ENCODE measurements at places on chromosomes 4 and X.

GRCh38 chr4:133929531-133930239, 271.9 kb downstream of the PABPC4L start:
- DNase-seq: no peak

- DNase-seq: no peak
Measured at GRCh38 chr4:1092026-1092982, 21.1 kb downstream of the RNF212 start.

DNA sequence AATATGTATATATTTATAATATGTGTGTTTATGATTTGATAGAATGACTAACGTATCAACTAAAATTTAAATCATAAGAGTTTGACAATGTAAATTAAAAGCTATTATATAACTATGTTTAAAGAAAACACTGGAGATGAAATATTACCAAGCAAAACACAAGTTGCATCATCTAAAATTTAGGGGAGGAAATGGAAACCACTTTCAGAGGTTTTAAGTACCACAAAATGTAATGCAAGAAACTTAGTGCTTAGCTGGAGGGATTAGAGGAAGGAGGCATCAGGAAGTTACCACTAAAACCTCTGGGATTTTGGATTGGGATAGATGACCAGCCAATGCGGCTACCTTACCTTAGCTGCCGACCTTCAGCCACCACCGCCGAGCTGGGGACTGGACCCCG, 1192.1 kb upstream of the PRKX start:
- DNase-seq: peak; percentile 41

- peak; percentile 5 for DNase-seq
Measured at GRCh38 chr4:38581426-38582106, 82.4 kb upstream of the KLF3 start.

DNA sequence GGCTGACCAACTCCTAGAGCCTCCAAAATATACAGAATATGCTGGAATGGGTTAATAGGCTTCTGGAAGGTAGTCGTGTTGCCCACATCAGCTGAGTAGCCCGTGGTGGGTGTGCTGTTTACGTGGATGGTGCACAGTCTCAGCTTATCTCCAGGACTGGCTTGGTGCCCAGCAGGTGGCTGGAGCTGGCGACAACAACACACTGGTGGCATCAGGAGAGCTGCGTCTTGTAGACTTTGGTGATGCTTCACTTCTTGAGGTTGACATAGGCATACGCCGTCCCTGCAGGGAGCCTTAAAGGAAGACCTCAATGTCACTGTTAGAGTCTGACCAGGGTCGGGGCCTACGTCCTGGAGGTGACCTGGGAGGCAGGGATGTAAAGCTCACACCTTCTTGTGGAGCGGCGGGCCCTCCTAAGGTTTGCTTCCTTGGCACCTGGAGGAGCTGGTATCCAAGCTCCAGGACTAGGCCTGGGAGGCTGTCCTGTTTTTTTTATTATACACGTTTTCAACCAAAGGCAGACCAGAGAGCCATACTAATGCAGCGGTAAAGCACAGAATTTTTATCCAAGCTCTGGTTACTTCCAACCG, 26.5 kb upstream of the RBMX start:
- DNase-seq: no peak

DNA sequence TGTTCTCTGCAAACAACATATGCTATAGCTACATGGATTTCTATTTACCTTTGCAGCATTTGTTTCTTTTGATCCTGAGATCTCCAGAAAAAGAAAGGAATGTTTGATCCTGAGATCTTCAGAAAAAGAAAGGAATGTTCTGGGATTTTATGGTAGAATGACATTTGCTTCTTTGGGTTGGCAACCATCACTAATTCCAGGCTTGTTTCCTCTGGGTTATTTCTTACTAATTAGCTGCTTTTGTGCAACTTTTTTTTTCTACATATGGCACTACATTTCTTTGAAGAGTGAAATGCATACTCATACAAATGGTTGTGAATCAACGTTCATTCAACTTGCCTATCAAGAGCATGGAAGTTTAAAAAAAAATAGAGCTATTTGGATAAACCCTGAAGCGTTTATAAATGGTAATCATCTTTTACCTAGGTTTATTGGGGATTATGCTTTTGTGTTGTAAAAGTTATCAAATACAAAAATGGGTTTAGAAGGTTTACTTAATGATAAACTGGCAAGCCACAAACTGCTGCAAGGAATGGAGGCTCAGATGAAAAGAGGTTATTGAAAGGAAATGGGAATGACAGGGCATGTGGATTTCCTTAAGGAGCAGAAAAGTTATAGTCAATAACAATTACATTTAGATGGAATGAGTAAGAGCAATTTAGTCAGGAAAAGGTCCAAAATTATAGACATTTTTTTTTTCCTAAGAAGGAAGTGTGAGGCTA, 95.6 kb upstream of the PCDH18 start:
- DNase-seq: no peak

DNA sequence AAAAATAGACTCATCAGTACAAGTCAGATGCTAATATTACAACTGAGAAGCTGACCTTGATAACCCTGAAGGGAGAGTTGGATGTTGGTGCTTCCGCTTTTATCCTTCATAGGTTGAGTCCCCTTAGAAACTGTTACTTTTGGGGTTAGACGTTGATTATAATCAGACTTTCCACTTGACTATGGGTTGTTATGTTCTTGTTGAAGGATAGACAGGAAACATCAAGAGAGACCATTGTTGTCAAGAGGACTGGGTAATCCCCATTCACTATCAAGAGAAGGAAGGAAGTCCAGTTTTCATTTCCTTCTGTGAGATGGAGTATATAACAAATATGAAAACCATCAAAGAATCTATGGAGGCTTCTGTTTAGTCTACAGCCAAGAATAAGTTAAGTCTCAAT, 229.9 kb upstream of the AFF2 start:
- no peak for DNase-seq

GRCh38 chr4:6307891-6308290, 38.2 kb downstream of the WFS1 start:
- no peak for DNase-seq

DNA sequence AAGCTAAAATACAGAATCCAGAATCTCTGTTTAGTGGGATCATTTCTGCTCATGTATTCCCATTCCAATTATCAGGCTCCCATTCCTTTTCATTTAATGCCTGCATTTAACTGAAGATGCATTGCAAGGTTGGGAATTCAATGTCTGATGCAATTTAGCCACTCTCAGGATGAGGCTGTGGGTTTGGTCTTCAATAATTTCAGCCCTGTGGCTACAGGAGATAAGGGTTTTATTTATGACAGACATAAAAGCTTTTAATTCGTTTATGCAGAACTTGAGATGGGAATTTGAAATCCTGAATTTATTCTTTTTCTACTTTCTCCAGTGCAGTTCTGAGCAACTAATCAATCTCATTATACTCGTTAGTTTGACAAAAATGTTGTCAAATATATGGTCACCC, 1225.9 kb downstream of the PCDH18 start:
- no peak for DNase-seq

DNA sequence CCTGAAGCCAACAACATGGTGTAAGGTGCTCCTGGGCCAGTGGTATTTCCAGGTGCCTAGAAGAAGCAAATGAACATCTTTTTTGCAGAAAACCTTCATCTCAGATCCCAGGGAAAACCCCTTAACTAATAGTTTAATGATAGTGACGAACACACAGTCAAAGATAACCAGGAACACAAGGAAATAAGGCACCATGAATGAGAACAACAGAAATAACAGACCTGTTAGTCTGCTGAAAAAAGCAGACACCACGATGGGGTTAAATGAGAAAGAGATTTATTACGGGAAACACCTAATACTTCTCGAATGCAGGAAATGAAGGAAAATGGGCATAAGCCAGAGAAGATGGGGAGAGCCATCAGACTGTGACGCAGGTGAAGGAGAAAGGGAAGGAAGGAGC, 30.6 kb upstream of the WWC2 start:
- DNase-seq: no peak

DNA sequence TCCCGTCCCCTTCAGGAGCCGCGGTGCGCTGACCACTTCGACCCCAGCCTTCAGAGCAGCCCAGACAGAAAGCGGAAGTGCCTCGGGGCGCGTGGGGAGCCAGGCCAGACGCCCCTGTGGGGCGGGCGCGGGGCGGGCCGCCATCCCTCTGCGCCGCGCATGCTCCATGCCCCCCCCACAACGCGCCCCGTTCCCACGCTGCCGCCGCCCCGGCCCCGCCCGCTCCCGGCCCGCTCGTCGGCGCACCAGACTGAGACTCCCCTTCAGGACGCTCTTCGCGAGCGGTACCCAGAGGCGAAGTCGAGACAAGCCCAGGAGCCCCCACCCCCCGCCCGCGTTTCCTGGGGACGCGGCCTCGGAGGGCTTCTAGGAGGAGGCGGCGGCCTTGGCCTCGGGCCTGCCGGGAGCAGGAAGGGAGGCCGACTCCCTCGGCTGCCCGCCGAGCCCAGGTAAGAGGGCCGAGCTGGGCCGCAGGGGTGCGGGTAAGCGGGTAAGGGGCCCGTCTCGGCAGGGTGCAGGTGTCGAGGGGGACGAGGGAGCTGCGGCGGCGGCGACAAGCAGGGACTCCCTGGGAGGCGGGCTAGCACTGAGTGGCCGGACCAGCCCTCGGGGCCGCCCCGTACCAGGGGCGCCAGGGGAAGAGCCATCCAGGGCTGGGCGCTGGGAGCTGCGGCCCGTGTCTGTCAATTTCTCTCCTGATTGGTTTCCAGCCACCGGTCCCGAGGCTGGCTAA, at the start of gene ZFP92:
ZFP92 (plus strand) TSS at position 218 of the 733 bp plus-strand sequence. CDS start 6,851 bp downstream, outside the sequence.
- peak; percentile 1 for DNase-seq

DNA sequence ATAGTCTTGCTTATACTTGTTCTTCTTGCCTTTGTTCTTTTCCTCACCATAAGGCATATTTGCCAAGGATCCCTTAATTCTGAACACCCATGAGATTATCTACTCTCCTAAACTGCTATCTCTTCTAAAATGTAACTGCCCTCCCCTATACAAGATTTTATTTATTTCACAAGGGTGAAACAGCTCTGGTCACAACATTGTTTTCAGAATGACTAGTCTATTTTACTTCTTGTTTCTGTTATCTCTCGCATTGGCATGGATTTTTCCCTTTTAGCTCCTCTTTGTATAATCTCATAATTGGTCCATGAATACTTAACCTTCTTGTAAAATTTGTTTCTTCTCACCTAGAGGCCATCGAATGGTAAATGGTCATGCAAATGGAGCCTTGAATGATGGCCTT, 17.2 kb upstream of the COL25A1 start:
- no peak for DNase-seq
